ENCODE measurements at places on chromosomes 1 and 21. TPM values are rescaled to one million over a fixed set of nuclear protein-coding genes. Genes with fewer than 3 reads are reported as not detected.
A peak's percentile ranks its signal among the peaks of the same experiment; 100 is the strongest.

DNA sequence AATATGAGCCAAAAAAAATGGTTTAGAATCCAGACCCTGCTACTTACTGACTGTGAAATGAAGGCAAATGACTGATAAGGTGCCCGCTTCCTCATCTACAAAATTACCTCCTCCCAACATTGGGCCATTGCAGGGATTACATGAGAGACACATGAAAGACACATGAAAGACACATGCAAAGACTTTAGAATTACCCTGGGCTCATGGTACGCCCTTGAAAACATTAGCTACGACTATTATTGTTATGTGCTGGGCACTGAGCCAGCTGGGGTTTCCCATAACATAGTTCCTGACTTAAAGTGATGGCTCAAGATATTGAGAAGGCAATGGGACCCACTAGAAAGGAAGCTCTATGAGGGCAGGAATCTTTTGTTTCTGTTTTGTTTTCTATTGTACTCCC lies 43.7 kb upstream of the KANK4 start:
- H3K27me3 ChIP-seq, result no peaks in the 10 kb centered on the region
- H3K27ac ChIP-seq, result no peak overlapping the region
- DNase-seq, result no peak
- H3K4me1 ChIP-seq, result no peaks in the 10 kb centered on the region

DNA sequence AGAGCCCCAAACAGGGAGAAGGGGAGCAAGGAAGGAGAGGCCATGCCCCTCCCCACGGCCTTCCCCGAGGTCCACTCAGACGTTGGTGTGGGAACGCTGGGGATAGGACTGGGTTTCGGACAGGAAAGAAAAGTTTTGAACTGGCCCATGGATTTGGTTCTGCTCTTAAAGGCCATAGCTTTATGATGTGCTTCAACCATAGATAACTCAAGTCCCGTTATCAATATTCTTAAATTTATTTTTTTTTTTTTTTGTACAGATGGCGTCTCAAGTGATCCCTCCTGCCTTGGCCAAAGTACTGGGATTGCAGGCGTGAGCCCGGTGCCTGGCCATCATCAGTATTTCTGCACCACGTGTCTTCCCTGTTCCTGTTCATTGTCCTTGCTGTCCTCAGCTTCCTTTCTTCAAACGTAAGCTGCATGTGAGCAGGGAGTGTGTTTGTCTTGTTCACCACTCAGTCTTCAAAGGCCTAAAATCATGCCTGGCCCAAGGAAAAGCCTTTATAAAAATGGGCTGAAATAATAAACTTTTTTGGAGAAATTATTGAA lies 820 bp upstream of the KRTAP10-1 start:
- no peaks in the 10 kb centered on the region for H3K36me3 ChIP-seq
- no peak for DNase-seq
- H3K27ac ChIP-seq, result no peak overlapping the region
- no peak overlapping the region for H3K4me3 ChIP-seq

DNA sequence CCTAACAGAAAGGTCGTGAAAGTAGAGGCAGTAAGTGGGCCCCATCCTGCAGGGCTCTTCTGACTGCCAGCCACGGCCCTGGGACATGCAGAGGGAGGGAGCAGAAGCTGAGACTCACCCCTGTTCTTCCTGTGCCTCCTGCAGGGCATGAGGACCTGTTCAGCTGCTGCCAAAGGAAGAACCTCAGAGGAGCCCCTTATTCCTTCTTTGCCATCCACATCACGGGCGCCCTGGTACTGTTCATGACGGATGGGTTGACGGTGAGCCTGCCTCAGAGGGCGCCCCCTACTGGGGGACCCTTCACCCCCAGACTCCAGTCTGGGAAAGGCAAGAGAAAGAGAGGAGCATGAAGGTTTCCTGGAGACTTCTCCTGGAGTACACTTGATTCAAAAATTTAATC lies 47.1 kb downstream of the ELK4 start:
- no peaks in the 10 kb centered on the region for H3K27me3 ChIP-seq
- no peak overlapping the region for H3K27ac ChIP-seq
- H3K4me3 ChIP-seq, result no peak overlapping the region
- no peaks in the 10 kb centered on the region for H3K36me3 ChIP-seq
- no peak for DNase-seq

- no peaks in the 10 kb centered on the region for H3K36me3 ChIP-seq
- peaks cover 12% of the 10 kb centered on the region for H3K4me1 ChIP-seq
- H3K27ac ChIP-seq, result no peak overlapping the region
- no peak for DNase-seq
- no peak overlapping the region for H3K4me3 ChIP-seq
Measured at GRCh38 chr1:112446411-112446810, 50.4 kb downstream of the CTTNBP2NL start.

DRAXIN gene
- 0.01 TPM for polyA plus RNA-seq

GRCh38 chr1:244087611-244088010 lies 36.5 kb downstream of the ZBTB18 start:
- H3K36me3 ChIP-seq, result no peaks in the 10 kb centered on the region
- DNase-seq, result no peak
- no peak overlapping the region for H3K27ac ChIP-seq
- H3K4me3 ChIP-seq, result no peak overlapping the region

PTGFR gene
- 0.12 TPM for polyA plus RNA-seq

DNA sequence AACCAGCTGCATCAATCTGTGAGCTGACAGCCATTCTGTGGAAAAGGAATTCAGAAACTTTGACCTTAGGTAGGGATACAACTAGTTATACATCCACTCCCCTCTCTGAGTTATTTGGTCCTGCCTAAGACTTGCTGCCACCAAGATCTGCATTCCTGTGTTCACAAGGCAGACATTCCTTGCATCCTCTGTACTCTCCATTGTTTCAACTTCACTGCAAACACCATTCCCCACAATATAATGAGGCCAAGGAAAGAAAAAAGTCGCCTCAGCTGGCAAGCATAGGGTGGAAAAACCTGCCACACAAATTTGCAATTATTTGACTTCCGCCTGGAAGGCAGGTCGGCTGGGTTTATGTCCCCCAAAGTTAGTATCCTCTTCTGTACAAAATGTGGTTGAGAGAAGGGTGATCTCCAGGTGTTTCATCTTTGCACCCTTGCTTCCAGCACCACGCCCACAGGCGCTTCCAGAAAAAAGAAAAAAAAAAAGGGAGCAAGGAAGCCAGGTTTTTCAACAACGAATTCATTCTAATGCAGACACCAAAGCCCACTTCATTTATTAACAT lies 676 bp upstream of the CTTNBP2NL start:
- no peaks in the 10 kb centered on the region for H3K36me3 ChIP-seq
- peak overlapping the region; percentile 93 for H3K27ac ChIP-seq
- peaks cover 38% of the 10 kb centered on the region for H3K4me1 ChIP-seq
- DNase-seq, result no peak
- no peaks in the 10 kb centered on the region for H3K27me3 ChIP-seq
- H3K4me3 ChIP-seq, result peak overlapping the region; percentile 98

DNA sequence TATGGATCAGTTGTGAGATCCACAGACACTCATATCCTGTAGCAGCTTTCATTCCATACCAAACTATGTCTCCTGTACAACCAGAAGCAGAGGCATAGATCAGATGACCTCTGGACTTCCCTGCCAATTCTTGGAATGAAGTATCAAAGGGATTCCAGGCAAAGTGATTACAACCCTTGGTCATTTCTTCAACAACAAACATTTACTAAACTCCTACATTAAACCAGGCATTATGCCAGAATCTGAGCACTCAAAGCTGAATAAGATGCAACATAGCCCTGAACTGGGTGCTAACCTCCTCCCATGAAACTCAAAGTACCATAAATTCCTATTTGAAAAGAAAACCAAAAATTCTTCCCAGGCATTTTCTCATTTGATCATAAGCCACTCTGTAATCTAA lies 121.2 kb upstream of the SGIP1 start:
- H3K27ac ChIP-seq, result no peak overlapping the region
- DNase-seq, result no peak
- no peaks in the 10 kb centered on the region for H3K36me3 ChIP-seq
- no peaks in the 10 kb centered on the region for H3K27me3 ChIP-seq
- no peaks in the 10 kb centered on the region for H3K4me1 ChIP-seq
- H3K4me3 ChIP-seq, result no peak overlapping the region

SIM2 gene
- 0.01 TPM for polyA plus RNA-seq

All from heart right ventricle (tissue), 16 donors.